GOT3 (cell line): ENCODE measurements at places on chromosomes 5 and 9.

GRCh38 chr5:15606197-15606596 is 106.2 kb downstream of the FBXL7 start:
- DNase-seq: no peak

- DNase-seq: no peak
Measured at GRCh38 chr9:79868567-79869189, 296.9 kb downstream of the TLE4 start.

- DNase-seq: no peak
Measured at GRCh38 chr5:162393534-162393933, 326.0 kb downstream of the GABRG2 start.

DNA sequence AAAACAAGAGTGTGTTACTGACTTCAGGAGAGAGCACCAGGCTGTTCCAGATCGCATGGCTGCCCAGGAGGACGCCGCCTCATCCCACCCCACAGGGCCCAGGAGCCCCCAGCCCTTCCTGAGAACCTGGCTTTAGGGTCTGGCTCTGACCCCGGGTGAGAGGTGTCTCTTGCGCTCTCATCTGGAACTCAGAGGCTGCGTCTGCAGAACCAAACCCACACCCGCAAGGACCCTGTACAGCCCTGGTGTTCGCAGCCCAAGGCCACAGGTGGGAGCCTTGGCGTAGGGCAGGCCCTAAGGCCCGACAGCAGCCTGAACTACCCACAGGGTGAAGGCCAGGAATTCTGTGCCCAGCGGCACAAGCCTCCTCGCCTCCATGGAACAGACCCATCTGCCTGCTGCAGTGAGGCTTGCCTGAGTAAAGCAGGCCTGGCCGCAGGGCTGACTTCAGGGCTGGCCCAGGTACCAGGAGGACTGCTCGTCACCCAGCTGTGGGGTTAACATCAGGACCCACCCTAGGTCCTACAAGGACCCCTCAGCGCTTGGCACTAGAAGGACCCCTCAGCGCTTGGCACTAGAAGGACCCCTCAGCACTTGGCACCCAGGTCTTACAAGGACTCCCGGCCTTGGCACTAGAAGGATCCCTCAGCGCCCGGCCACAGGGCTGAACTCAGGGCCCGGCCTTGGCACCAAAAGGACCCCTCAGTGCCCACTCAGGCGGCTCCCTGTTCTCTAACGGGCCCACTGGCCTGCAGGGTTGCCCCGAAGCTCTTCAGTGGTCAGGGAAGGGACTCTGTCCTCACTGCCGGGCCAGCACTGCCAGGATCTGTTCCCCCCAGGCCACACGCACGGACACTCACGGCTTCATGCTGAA is 48.2 kb downstream of the NKD2 start:
- no peak for DNase-seq

- DNase-seq: no peak
Measured at GRCh38 chr5:1801967-1802295, 724 bp downstream of the NDUFS6 start.

- no peak for DNase-seq
Measured at GRCh38 chr5:58761407-58761806, 178.5 kb downstream of the RAB3C start.

GRCh38 chr9:114894609-114895433 is 35.6 kb downstream of the TNFSF8 start:
- DNase-seq: no peak

- DNase-seq: no peak
Measured at GRCh38 chr5:113387844-113388243, 46.9 kb downstream of the TSSK1B start.

- no peak for DNase-seq
Measured at GRCh38 chr5:79886925-79887655, 104.0 kb downstream of the MTX3 start.

GRCh38 chr5:84518370-84518769 is 133.7 kb upstream of the EDIL3 start:
- DNase-seq: no peak

DNA sequence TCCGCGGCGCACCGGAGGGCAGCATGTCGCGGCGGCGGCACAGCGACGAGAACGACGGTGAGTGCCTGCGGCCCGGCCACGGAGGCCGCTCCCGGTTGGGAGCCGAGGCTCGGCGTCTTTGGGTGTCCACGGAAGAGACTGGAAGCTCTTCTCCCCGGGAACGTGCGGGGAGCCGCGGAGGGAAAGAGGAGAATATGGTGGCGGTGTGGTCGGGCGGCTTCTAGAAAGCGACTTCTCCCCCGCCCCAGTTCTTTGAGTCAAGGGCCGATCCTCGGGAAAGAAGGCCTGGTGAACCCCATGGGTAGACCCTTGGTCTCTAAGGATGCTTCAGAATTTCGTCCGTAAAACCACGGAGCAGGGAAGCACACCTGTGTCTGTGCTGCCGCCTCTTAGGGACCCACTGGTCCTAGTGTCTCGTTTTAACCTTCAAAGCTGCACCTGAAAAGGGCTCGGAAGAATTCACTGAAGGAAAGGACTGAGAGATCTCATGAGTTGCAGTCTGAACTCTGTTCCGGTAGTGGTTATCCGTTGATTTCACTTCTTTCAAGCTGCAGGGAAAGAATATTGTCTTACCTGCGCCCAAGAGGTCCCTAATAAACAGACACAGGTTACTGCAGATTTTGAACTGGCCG is 354 bp downstream of the NCBP1 start:
- DNase-seq: no peak

GRCh38 chr5:148978370-148979082 is 84.3 kb downstream of the SH3TC2 start:
- no peak for DNase-seq

DNA sequence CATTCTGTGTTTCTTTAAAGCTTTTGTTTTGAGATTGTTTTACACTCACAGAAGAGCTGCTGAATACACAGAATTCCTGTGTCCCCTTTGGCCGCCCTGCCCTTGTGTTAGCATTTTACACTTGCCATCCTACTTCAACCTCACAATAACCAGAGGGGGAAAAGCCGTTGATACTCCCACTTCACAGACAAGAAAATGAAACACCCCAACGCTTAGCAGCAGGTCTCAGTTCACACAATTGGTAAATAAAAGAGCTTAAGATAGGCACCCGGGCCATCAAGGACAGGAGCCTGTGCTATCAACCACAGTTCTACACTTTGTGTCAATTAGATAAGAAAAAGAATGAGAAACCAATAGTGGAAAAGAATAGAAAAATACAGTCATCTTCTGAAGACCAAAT is 178.0 kb downstream of the SYK start:
- no peak for DNase-seq

DNA sequence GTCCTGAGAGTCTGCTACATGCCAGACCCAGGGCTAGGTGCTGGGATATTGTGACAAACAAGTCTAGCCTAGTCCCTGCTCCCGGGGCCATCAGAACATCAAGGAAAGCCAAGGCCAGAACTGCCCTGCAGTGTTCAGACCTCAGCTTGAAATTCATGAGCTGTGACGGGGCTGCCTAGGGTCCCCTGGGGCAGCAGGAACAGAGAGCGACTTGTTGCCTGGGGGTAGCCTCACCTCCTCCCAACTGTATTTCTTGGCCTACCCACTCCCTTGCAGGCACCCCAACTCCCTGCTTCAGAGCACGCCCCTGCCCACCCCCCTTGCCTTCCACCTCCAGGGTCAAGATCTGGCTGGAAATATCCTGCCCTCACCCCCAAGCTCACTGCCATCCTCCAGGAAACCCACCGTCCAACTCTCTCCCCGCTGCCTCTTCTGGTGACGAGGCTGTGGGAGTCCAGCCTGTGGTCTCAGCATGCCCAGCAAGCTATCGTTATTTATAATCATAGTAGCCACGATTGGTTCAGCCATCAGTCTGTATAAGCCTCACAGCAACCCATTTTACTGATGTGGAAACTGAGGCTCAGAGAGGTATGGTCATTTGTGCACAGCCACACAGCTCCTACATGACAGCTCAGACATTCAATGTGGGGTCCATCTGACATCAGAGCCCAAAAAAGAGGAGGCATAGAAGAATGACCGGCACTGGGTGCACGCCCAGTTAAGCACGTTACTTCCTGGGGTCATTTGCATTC is 10.7 kb downstream of the DNM1 start:
- no peak for DNase-seq

GRCh38 chr5:24609706-24610105 is 35.1 kb downstream of the CDH10 start:
- no peak for DNase-seq

DNA sequence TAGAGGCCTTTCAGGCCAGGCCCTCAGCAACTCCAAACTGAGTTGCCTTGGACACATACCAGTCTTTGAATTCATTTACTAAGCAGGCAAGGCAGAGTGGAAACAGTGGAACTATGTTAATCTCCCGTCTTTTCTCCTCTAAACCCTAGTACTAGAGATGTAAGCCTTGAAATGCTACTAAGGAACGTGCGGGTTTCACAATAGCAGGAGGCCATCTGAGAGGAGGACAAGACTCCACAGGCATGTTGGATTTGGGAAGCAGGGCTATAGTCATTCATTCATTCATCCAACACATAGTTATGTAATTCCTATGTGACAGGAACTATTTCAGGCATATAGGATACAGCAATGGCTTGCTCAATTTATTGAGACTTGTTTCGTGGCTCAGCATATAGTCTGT is 3.3 kb upstream of the OCLN start:
- DNase-seq: no peak

DNA sequence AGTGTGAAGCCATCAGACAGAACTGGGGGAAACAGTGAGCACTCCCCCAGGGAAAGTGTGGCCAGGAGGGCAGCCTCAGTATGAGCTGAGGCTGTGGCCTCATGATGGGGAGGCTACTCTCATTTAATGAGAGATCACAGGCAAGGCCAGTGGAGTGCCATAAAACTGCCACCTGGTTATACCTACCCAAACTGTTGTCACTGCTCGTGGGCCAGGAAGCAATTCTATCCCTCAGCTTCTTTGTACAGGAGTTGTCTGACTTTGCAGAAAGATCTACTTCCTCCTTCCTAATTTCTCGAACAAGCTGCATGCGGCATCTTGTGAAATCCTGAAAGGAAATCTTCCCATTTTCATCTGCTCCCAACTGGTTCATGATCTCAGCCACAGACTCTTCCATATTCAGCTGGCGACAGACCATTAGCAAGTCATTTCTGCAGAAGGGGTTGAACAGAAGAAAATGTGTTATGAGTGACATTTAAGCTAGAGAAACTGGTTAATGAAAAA is 50.0 kb downstream of the TSSK1B start:
- DNase-seq: no peak

- no peak for DNase-seq
Measured at GRCh38 chr5:144048259-144048856, 122.1 kb downstream of the YIPF5 start.

GRCh38 chr9:603126-603525 is 238.4 kb upstream of the DMRT1 start:
- no peak for DNase-seq

DNA sequence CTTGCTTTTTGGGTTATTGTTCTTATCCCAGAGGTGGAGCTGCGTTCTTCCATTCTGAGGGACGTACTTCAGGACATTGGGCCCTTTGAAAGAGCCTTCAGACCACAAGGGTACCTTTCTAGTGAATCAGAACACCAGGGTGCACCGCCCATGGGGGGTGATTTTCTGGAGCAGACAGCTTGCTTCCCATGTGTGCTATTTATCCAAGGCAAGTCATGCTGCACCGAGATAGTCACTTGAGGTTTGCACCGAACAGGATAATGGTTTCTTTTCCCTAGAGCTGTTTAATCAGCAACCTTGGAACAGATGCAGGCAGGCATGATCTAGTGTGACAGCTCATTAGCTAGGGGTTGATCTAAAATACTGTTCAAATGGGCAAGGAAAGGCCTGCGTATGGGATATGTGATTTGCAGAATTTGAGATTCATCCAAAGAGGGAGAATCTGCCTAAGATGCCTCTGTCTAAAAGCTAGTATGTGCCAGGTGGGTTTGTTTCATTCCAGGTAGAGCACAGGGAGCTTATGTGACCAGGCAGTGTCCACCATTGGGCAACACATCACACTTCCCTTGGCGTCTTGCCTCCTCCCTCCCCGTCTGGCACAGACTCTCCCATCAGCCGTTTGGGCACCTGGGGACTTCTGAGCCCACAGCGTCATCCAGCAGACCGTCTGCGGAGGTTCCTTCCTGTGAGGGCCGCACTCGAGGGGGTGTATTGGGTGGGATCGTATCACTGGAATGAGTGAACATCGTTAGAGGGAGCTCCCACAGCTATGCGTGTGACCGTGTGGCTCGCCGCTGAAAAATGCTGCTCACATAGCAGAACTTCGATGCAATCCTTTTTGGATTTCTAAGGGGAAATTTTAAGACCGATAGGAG is 23.0 kb downstream of the ABL1 start:
- DNase-seq: no peak

DNA sequence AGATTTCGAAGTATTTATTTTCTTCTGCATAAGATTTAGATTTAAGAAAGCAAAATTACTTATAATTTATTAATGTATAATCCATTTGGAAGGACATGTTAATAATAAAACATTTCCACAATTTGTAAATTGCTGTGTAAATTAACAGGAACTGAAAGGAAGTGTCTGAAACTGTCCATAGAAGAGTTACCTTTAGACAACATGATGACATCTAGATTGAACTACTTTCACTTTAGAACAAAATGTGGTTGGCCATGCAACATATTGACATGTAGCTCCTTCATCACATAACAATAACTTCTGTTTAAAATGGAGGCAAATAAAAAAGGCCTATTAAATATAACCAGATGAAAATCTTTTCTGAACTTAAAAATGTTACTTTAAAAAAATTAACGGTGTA is 1849.5 kb upstream of the ACO1 start:
- DNase-seq: no peak

- no peak for DNase-seq
Measured at GRCh38 chr5:61461926-61462325, 129.9 kb downstream of the ZSWIM6 start.

GRCh38 chr5:62585306-62585705 is 6.7 kb downstream of the LRRC70 start:
- DNase-seq: no peak

- no peak for DNase-seq
Measured at GRCh38 chr5:21701317-21701716, 1151.8 kb downstream of the CDH12 start.

DNA sequence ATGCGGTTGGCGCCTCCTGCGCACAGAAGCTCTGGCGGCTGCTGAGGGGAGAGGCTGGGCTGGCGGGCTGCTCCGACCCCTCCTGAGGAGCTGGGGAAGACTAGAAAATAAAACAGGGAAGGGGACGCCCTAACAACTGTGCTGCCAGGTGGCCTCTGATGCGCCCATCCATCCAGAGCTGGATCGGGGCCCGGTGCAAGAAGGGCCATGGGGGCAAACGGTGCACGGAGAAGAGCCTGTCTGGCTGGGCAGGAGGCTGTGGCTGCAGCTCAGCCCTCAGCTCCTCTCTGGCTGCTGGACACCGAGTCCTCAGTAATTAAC is 21.0 kb upstream of the MRNIP start:
- DNase-seq: no peak

GRCh38 chr5:73031839-73032238 is 76.0 kb downstream of the FCHO2 start:
- DNase-seq: no peak
